ENCODE measurements at places on chromosomes 4 and X.

DNA sequence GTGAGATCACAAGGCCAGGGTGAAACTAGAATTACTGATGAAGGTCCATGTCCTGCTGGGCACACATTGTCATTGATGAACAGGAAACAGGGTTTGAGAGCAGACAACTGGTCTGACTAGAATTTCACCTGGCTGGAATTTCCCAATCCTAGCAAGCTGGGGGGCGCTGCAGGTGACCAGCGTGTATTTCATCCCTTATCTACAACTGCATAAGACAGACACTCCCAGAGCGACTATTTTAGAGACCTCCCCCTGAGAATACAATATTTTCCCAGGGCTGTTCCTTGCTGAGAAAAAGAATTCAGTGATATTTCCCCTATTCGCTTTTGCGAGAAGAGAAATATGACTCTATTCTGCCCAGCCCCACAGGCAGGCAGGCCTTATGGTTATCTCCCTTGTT is 432.6 kb upstream of the GALNT7 start:
- DNase-seq, result no peak

GRCh38 chrX:129846716-129847115 is 3.0 kb upstream of the ZDHHC9 start:
- no peak for DNase-seq

GRCh38 chrX:132480581-132481203 is 8.1 kb downstream of the MBNL3 start:
- peak; percentile 82 for DNase-seq

DNA sequence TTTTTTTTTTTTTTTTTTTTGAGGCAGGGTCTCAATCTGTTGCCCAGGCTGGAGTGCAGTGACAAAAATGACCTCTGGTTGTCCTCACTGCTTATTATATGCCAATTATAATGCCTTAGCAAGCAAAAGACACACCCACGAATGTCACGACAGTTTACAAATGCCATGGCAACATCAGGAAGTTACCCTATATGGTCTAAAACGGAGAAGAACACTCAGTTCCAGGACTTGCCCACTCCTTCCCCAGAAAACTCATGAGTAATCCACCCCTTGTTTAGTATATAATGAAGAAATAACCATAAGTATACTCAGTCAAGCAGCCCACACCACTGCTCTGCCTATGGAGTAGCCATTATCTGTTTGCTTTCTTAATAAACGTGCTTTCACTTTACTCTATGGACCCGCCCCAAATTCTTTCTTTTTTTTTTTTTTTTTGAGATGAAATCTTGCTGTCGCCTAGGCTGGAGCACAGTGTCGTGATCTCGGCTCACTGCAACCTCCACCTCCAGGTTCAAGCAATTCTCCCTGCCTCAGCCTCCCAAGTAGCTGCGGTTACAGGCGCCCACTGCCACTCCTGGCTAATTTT is 106.2 kb downstream of the SMIM20 start:
- no peak for DNase-seq

- DNase-seq, result no peak
Measured at GRCh38 chr4:155629183-155629825, 37.3 kb upstream of the GUCY1A1 start.

Data from NCI-H1092 treated with DMSO at 0.1 percent for 48 hours (cell line).